ENCODE measurements at places on chromosomes 1 and 21. TPM values are rescaled to one million over a fixed set of nuclear protein-coding genes. Genes with fewer than 3 reads are reported as not detected.

Gene LRRC53
- total RNA-seq: not detected

Gene MTF1
- 30.3 TPM for total RNA-seq

Gene B3GALT6
- 13.7 TPM for total RNA-seq

Gene JTB
- 121 TPM for total RNA-seq

Gene SPRR2G
- total RNA-seq: not detected

Gene FMN2
- 1.1 TPM for total RNA-seq

Gene CLDN17
- not detected for total RNA-seq

Gene NBPF1
- total RNA-seq: 35.3 TPM

Gene MFAP2
- 11.9 TPM for total RNA-seq

Gene CHTOP
- 72.2 TPM for total RNA-seq

Gene AP4B1
- 16.3 TPM for total RNA-seq

Gene NCAM2
- 8.8 TPM for total RNA-seq

Gene NTMT2
- not detected for total RNA-seq

Gene SHE
- 40.1 TPM for total RNA-seq

Gene KRTAP19-3
- total RNA-seq: not detected

Gene GUCA2A
- not detected for total RNA-seq

Gene IRF6
- 18.2 TPM for total RNA-seq

Gene HPDL
- not detected for total RNA-seq

Gene ZNF593OS
- total RNA-seq: not detected

Gene OR2AJ1
- total RNA-seq: not detected

Gene CAMK1G
- total RNA-seq: 0.56 TPM

Gene HES2
- 6.4 TPM for total RNA-seq

Gene TRIM45
- 2.1 TPM for total RNA-seq

Gene LIPI
- not detected for total RNA-seq

Gene BNIPL
- total RNA-seq: 8.2 TPM

Gene PTGS2
- total RNA-seq: 15.5 TPM

Gene SELP
- total RNA-seq: 21.4 TPM

Gene CCDC18
- total RNA-seq: 6.7 TPM

All from lower lobe of right lung (tissue), 2 donors.